Stimulated activated CD4-positive, alpha-beta T cell treated with anti-CD3 and anti-CD28 coated beads, TNF-alpha, amount 100 ng/mL, for 4 hours (primary cell): ENCODE measurements at places on chromosomes 13 and 19.
A peak's percentile ranks its signal among the peaks of the same experiment; 100 is the strongest.

- DNase-seq: no peak
Observed at GRCh38 chr19:9937001-9937411, 691 bp upstream of the OLFM2 start.

DNA sequence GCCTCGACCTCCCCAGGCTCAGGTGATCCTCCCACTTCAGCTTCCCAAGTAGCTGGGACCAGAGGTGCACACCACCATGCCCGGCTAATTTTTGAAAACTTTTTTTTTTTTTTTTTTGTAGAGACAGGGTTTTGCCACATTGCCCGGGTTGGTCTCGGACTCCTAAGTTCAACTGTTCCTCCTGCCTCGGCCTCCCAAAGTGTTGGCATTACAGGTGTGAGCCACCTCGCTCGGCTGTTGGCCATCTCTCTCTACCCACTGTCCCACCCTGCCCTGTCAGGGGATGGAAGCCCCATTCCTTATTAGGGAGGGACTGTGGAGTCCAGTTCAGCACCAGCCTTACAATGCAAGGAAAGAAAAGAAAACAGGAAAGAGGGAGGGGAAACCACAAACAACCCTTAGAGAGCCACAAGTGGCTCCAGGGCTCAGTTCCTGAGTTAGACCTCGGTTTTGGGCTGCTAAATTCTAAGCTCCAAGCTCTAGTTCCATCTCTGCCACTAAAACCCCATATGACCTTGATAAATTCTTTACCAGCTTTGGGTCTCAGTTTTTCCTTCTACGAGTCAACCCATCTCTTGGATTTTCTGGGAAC, 31.7 kb downstream of the ACTL9 start:
- DNase-seq: no peak

DNA sequence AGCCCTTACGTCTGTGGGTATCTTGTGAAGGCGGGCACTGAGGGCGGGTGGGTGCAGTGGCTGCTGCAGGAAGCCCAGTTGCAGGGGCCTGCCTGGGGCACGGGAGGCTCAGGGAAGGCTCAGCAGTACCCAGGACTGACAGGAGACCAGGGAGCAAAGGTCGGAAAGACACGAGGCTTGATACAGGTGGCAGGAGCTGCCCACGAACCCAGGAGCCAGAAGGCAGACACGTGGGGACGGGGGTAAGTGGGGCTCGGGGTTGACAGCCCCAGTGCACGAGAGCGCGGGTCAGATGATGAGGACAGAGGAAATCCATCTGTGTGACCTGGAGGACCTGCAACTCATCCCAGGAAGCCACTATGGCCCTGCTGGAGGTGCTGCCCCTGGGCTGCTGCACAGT, 25.3 kb downstream of the ELAVL1 start:
- no peak for DNase-seq

DNA sequence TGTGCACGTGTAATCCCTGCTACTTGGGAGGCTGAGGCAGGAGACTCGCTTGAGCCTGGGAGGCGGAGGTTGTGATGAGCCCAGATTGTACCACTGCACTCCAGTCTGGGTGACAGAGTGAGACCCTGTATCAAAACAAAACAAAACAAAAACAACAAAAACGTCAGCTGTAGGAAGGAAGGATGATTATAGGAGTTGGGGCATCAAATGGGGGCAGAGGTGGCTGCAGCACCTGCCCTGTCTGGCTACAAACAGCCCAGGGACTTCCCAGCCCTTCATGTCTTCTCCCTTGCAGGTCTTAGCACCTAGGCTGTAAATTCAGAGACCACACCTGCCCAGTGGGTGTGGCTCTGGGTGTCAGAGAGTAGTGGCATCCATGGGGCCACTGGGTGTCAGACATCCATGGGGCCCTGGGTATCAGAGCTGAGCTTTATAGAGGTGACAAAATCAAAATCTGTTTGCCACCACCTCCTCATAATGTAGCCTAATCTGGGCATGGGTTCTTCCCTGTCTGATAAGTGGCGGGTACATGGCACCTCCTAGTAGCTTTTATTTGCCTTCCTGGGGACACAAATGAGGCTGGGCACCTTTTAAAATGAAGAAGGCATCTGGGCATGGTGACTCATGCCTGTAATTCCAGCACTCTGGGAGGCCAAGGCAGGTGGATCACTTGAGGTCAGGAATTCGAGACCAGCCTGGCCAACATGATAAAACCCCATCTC, 4.7 kb upstream of the B3GNT3 start:
- no peak for DNase-seq

DNA sequence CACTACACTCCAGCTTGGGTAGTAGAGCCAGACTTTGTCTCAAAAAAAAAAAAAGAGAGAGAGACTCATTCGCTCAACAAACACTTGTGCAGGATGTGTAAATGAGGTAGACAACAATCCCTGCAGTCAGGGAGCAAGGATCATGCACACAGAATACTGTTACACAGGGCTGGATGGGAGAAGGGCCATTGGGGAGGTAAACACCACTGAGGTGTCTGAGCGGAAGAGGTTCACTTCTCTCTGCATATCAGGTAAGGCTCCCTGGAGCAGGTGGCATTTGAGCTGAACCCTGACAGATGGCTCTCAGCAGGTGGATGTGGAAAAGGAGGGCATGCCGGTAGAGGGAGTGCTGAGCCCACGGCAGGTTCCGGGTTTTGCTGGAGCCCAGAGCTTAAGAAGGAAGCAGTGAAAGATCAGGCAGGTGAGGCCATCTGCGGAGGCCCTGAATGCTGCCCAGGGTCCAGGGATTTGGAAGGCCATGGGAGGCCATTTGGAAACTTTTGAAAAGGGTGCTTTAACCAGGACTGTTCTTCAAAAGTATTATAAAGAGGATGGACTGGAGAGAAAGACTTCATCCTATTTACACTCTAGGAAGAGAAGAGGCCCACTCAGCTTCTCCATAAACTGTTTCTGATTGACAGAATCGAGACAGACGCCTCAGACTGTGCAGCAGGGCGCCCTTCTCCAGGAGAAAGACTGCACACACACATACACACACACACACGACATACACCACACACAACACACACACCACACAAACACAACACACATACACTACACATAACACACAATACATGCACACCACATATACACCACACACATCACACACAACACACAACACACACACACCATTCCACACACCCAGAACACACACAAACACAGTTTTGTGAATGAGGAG, 199.4 kb downstream of the USP12 start:
- no peak for DNase-seq

DNA sequence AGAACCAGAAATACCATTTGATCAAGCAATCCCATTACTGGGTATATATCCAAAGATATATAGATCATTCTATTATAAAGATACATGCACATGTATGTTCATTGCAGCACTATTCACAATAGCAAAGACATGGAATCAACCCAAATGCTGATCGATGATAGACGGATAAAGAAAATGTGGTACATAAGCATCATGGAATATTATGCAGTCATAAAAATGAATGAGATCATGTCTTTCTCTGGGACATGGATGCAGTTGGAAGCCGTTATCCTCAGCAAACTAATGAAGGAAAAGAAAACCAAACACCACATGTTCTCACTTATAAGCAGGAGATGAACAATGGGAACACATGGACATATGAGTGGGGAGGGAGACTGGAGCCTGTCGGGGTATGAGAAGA, 1540.9 kb upstream of the MIR17HG start:
- no peak for DNase-seq

DNA sequence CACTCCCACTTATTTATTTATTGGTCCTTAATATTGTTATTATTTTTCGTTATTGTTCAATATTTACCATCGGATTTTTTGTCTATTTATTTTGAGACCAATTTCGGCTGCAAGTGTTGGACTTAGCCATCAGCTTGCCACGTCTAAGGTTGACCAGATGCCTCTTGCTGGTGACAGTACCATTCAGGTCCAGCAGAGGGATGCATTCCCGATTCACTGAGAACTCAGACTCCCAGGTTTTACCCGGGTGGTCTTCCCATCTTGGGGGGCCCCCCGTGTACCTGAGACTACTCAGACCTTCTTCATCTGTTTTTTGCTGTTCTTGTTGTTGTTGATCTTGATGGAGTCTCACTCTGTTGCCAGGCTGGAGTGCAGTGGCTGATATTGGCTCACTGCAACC, 1435.2 kb downstream of the UQCRFS1 start:
- no peak for DNase-seq

DNA sequence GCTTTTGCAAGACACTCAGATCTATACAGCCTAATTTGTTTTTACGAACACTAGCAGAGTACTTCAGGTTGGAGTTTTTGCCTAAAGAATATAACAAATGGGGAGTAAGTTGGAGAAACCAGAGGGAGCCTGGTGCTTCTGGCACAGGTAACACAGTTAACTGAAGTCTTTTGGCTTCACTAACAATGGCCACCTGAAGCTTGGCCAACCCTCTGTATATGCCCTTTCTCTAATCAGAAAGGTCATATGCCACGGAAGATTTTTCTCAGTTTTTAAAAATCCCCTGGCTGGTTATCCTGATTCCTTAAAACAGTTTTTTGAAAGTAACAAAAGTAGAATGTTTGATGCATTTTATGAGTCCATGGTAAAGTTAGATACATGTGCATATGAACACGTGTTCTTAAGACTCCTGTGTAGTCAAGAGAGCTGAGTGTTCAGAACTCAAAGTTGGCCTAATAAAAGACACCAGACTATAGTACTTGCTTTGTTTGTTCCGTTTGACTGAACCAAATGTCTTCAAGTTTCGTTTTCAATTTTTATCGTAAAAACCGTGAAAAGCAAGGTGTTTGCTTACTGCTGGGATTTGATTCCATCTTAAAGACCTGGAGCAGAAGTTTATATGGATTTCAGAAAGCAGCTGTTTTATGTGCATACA, 137.5 kb downstream of the KCNRG start:
- DNase-seq: no peak

GRCh38 chr19:35140207-35140961, 1.8 kb downstream of the FXYD1 start:
- DNase-seq: no peak

- DNase-seq: peak; percentile 64
Observed at GRCh38 chr19:4186087-4186993, 3.9 kb downstream of the ANKRD24 start.

- no peak for DNase-seq
Observed at GRCh38 chr19:35265900-35266519, 2.8 kb upstream of the USF2 start.

DNA sequence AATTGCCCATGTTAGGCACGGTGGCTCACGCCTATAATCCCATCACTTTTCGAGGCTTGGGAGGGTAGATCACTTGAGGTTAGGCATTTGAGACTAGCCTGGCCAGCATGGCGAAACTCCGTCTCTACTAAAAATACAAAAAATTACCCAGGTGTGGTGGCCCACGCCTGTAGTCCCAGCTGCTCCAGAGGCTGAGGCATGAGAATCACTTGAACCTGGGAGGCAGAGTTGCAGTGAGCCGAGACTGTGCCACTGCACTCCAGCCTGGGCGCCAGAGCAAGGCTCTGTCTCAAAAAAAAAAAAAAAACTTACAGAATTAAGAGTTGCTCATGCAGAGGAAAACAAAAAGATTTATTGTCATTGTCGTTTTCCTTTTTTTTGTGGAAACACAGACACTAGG, 3.4 kb upstream of the PSMC4 start:
- DNase-seq: no peak

GRCh38 chr19:45607071-45608029, 5.3 kb upstream of the GPR4 start:
- DNase-seq: no peak

DNA sequence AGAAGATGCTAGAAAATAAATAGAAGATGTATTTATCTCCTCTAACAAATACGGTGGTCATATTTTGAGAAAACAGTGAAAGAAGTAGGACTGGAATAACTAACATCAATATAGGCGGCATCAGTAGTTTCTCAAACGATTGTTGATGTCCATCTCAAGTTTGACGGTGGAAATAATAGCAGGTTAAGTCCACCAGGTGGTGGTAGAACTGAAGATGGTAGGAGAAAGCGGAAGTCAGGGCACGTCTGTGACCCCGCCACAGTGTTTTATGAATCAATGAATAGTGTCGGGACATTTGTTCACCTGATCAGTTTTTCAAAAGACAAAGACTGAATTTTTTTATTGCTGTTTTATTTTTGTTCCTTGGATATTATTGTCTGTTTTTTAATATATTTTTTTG, 706.4 kb upstream of the SLC10A2 start:
- no peak for DNase-seq

DNA sequence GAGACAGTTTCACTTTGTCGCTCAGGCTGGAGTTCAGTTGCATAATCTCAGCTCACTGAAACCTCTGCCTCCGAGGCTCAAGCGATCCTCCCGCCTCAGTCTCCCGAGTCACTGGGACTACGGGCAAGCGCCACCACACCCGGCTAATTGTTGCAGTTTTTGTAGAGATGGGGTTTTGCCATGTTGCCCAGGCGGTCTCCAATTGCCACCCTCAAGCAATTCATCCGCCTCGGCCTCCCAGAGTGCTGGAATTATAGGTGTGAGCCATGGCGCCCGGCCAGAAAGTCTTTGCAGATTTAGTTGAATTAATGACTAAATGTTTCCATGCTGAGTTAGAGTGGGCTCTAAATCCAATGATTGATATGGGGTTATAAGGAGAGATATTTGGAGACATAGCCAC, 4.5 kb upstream of the CADM4 start:
- no peak for DNase-seq

GRCh38 chr13:42628666-42629065, 54.7 kb downstream of the TNFSF11 start:
- DNase-seq: no peak

- DNase-seq: no peak
Observed at GRCh38 chr19:17116996-17117702, 41.6 kb downstream of the MYO9B start.

DNA sequence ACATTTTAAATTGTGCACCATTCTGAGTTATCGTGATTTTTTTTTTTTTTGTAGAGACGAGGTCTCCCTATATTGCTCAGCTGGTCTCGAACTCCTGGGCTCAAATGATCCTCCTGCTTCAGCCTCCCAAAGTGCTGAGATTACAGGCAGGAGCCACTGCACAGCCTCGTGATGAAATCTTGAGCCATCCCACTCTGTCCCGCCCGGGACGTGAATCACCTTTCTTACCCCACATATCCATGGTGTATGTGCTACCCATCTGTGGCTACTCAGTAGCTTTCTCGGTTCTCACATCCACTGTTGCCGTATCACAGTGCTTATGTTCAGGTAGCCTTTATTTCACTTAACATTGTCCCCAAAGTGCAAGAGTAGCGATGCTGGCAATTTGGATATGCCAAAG, 26.5 kb downstream of the PAK4 start:
- no peak for DNase-seq

DNA sequence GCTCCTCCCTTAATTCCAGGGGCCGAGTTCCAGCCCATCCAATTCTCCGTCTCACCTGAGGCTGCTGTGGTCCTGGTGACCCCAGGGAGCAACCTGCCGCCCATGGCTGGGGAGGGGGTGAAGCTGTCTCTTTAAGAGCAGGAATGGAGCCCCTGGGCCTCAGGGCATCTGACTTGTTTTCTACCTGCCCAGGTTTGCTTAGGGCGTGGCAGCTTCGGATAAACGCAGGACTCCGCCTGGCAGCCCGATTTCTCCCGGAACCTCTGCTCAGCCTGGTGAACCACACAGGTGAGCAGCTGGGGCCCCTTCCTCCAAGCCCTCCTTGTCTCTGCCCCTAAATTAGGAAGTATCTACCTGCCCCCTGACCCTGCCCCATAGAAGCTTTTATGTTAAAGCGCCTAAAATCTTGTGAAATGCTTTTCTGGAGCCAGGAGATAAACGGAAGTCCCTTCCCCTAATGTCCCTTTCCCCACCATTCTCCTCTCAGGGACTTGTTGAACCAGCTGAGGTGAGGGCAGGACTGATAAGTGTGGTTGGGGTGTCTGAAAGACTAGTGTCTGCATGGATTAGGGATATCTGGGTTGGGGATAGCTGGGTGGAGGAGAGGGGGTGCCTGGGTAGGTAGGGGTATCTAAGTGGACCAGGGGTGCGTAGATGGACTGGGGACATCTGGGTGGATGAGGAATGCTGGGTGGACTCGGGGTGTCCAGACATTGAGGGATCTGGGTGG, 614 bp downstream of the FXYD3 start:
- DNase-seq: no peak
